ENCODE measurements at places on chromosomes 3 and 15. TPM values are rescaled to one million over a fixed set of nuclear protein-coding genes. Genes with fewer than 3 reads are reported as not detected.

Gene MASP1
- total RNA-seq, result 17.2 TPM

Gene ZNF619
- 5.9 TPM for total RNA-seq

Gene COL7A1
- total RNA-seq, result 1.9 TPM

Gene TRAT1
- not detected for total RNA-seq

Gene CCR8
- total RNA-seq, result not detected

Gene A4GNT
- not detected for total RNA-seq

Gene EFCC1
- 0.94 TPM for total RNA-seq

Gene C3orf20
- 0.16 TPM for total RNA-seq

Gene NANOGP8
- total RNA-seq, result not detected

Gene ACTRT3
- 3.3 TPM for total RNA-seq

Gene ARHGAP31
- 3.7 TPM for total RNA-seq

Gene CHRD
- total RNA-seq, result 11.4 TPM

Gene TXNRD3
- 15.3 TPM for total RNA-seq

Gene SPTBN5
- 0.16 TPM for total RNA-seq

Gene ULK4
- total RNA-seq, result 21.1 TPM

Gene CIDEC
- total RNA-seq, result not detected

Gene UBA7
- total RNA-seq, result 3.4 TPM

Gene EPHB3
- 3.9 TPM for total RNA-seq

Gene GDPGP1
- 9.7 TPM for total RNA-seq

Gene PLCH1
- 10.9 TPM for total RNA-seq

Gene SKIL
- 134 TPM for total RNA-seq

Gene GRM7
- 98.9 TPM for total RNA-seq

Gene ESYT3
- 0.31 TPM for total RNA-seq

Gene LRRC58
- 32.6 TPM for total RNA-seq

Gene FGF12
- 187 TPM for total RNA-seq

Gene FAM81A
- total RNA-seq, result 93.1 TPM

Gene SAMMSON
- total RNA-seq, result 0.47 TPM

Gene RASGRP1
- 20.4 TPM for total RNA-seq
